AG10803 (cell line): ENCODE measurements at places on chromosomes 4 and X.

GRCh38 chr4:7770224-7771050 is 169.2 kb downstream of the AFAP1 start:
- DNase-seq, result peak; percentile 26

GRCh38 chr4:3870567-3870962 is 104.4 kb downstream of the ADRA2C start:
- no peak for DNase-seq

DNA sequence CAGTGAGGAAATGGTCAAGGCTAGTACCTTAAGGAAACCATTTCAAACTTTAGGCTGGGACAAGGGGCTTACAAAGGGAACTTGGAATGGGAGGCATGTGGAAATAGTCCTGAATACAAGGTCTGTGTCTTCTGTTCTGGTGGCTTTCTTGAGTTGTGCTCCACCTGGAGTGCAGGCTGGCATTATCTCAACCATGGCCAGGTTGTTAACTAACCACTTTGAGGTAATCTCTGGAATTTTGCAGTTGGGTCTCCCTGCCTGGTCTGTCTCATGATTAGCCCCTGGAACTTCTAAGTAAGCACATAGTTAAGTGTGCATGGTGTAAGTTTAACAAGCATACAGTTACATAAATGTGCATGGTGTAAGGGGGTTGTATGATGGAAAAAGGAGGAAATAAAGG is 77.5 kb downstream of the PCDH18 start:
- DNase-seq, result no peak

DNA sequence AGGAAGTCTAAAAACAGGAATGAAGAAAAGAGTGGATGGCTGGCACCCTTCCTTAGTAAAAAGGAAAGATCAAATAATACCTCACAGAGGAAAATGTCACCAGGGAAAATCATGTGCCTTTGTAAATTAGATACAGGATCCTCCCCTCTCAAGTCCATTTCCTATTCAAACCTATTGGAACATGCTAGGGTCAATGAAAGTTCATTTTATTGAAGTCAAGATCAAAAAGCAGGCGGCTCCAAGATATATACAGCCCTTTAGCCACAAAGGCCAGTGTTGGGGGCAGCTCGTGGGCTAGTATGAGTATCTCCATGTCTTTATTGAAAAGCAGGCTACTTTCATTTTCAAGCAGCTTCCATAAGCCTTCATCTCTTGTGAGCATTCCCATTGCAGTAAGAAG is 141.1 kb downstream of the QDPR start:
- DNase-seq, result no peak

DNA sequence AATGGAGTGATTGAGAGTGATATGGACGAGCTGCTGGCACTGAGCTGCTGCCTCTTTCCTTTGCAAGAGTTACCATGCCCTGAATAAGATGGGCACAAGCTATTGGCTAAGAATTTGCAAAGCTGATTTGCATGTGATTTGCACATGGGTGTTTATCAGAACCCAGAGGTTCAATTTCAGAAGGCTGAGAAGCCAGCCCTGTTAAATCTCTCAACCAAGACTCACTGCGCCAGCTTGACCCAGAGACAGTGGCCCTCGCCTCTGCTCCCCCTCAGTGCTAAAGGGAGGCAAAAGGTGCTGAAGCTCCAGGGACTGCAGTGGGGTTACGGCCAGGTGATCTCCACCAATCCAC is 701 bp downstream of the ARHGAP4 start:
- no peak for DNase-seq

DNA sequence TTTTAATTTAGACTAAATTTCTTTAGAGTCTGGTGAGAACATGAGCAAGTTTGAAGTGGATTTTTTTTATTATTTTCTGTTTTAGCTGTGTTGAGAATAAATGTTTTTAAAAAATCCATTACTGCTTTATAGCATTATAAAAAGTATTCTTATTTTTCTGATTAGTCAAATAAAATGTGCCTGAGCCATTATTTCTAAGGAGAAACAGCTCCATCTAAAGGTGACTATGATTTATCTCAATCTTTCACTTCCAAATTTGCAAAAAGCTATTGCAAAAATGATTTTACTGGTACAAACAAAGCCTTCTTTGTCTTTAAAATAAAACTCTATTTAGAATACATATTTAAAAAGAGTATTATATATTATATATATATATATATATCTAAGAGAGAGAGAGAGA is 959.2 kb downstream of the FAM133A start:
- DNase-seq, result no peak

GRCh38 chrX:118524344-118524743 is 28.7 kb downstream of the DOCK11 start:
- DNase-seq, result no peak

DNA sequence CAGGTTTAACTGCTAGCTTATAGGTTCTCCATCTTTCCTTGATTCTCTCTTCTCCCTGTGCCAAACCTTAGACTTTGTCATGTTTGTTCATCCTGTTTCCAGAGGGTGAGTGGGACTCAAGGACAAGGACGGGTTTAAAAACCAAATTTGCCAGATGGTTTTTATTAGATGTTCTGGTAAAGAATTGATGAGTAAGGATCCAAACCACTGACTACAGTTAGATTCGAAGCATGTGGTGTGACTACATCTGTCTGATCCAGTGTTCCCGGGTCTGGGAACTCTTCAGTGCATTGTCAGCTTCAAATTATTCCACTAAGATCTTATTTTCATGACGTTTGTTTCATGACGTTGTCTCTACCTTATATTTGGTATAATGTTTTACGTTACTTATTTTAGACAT is 37.5 kb downstream of the MTMR1 start:
- DNase-seq, result peak; percentile 83

- DNase-seq, result no peak
Observed at GRCh38 chr4:69497886-69498395, 2.2 kb upstream of the UGT2B4 start.

GRCh38 chr4:173264684-173265185 is 69.4 kb downstream of the HMGB2 start:
- peak; percentile 73 for DNase-seq

GRCh38 chr4:128228845-128229795 is 58.5 kb downstream of the PGRMC2 start:
- peak; percentile 52 for DNase-seq

- DNase-seq, result peak; percentile 65
Observed at GRCh38 chrX:42797651-42798269, 19.8 kb upstream of the PPP1R2C start.

GRCh38 chr4:153248641-153249198 is 44.5 kb downstream of the TRIM2 start:
- no peak for DNase-seq

DNA sequence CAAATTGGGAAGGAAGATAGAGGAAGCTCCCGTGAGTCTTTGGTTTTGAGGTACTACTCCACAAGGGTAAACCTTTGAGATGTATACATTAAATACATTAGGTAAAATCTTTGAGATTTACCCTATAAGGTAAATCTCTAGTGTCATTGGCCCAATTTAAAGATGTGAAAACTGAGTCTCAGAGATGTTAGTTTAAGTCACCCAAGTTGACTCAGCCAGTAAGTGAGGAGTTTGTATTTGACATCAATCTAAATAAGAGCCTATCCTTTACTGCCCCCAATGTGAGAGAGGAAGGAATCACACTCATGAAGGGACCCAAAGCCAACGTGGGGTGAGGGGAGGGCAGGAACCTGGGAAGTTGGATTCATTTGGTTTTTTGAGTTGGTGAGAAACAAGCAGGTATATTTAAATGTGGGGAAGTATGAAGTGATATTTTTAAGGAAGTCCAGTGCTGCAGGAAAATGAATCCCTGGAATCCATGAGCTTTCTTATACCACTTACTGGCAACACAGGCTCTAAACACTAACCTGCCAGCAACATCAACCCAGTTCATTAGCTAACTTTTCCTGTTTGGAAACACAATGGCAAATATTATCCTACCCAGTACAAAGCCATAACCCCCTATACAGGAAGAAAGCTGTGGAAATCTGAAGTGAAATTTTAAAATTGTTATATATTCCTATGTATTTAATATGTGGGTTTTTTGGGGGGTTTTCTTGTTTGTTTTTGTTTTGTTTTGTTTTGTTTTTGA is 55.3 kb downstream of the PALLD start:
- no peak for DNase-seq

DNA sequence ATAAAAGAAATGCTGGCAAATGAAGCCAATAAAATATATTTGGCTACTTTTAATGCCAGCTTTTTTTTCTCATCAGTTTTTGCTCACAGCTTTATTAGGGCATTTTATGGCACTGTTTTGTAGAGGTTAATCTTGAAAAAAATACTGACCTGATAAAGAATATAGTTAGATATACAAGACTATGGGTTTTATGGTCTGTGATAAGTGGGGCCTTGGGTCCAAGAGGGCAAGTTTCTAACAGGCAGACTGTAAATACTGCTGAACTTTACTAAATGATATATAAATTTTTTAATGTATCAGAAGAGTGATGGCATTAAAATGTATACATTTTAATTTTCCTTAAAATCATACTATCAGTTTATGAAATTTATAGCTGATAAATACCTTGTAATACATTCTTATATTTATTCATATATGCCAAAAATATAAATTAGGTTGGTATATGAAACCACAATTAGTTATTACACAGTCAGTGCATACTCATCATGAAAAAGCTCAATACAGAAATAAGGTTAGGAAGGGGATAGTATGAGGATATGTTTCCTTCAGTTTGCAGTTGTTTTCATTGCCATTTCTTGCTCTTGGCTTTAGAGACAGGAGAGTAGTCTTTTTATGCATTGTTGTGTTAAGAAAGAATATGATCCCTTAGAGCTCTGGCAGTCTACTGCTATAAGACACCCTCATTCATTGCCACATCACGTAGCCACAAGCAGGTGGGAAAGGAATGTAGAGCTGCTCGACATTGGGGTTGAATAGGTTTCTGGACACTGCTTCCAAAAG is 146.6 kb downstream of the TLL1 start:
- DNase-seq, result no peak

- DNase-seq, result peak; percentile 96
Observed at GRCh38 chr4:183118585-183118984, 19.5 kb downstream of the WWC2 start.

GRCh38 chr4:181258569-181258968 is 984.6 kb upstream of the TENM3 start:
- DNase-seq, result no peak

DNA sequence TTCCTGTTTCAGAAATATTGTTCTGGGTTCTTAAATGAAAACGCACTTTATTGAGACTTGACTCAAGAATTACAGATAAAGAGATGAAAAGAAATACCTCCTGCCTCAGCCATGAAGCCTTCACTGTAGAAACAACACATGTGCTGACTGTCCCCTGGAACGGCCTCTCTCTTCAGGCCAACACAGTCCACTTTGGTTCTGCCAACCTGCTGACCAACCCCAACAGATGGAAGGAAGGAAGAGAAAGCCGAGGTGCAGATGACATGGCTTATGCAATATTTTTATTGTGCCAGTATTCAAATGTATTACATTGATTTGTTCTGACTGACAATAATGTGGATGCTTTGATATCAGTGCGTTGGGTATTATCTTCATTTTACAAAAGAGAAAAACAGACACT is 171.0 kb downstream of the CPEB2 start:
- DNase-seq, result no peak

- DNase-seq, result peak; percentile 39
Observed at GRCh38 chr4:141759796-141760425, 123.5 kb downstream of the IL15 start.

GRCh38 chr4:129344058-129344457 is 248.1 kb downstream of the C4orf33 start:
- DNase-seq, result peak; percentile 6

DNA sequence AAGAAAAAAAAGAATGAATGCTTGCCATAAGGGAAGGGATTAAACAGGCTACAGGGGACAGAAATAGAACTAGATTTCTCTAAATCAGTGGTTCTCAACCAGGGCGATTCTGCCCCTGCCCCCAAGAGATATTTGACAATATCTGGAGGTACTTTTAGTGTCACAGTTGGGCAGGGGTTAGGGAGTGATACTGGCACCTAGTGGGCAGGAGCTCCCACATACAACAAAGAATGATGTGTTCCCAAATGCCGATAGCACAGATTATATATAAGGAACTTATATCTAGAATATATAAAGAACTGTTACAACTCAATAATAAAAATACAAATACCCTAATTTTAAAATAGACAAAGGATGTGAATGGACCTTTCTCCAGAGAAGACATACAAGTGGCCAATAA is 14.7 kb downstream of the S100G start:
- DNase-seq, result no peak

- peak; percentile 10 for DNase-seq
Observed at GRCh38 chr4:81030981-81031791, 678 bp downstream of the BMP3 start.

DNA sequence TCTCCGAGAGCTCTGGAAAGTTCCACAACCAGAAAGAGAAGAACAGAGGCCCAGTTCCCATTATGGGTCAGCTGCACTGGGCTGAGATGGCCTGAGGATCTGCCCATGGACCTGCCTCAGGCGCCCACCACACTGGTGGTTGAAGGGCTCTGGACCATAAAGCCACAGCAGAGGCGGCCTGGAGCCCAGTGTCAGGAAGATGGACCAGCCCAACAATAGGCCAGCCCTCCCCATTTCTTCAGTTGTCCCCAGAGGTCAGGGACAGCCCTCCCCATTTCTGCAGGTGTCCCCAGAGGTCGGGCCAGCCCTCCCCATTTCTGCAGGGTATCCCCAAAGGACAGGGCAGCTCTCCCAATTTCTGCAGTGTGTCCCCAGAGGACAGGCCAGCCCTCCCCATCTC is 37.2 kb upstream of the C4orf50 start:
- DNase-seq, result no peak

DNA sequence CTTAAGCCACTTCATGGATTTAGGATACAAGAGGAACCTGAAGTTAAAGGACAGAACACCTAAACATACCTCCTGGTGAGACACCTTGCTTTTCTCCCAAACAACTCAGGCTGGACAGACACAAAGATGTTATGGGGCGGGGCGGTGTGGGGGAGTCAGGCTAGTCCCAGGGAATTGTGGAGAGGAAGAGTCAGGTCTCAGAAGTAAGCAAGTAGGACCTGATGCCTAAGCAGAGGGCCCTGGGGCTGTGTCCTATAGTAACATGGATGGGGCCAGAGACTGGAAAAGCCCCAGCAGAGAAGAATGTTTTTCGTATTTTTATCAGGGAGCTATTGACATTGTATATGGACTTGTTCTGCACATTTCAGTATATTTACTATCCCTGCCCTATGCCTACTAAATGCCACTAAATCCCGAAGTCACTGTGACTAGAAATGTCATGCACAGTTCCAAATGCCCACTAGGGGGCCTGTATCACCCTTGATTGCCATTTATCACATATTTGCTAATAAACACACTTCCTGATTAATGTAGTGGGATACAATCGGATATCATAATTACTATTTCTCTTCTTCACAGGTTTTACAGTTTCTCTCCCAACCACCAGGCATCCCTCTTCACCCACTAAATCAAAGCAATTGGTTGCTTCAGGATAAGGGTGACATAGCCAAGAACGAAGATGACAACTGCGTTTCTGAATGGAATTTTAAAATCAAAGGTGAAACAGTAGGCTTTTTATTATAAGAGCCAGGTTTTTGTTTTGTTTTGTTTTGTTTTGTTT is 23.8 kb upstream of the ARHGAP10 start:
- DNase-seq, result peak; percentile 44

- DNase-seq, result peak; percentile 65
Observed at GRCh38 chrX:17732138-17732783, 5.0 kb upstream of the SCML1 start.
